Esophagus mucosa (tissue), 1 donor: ENCODE measurements at places on chromosomes 1 and 21. TPM values are rescaled to one million over a fixed set of nuclear protein-coding genes. Genes with fewer than 3 reads are reported as not detected.

DNA sequence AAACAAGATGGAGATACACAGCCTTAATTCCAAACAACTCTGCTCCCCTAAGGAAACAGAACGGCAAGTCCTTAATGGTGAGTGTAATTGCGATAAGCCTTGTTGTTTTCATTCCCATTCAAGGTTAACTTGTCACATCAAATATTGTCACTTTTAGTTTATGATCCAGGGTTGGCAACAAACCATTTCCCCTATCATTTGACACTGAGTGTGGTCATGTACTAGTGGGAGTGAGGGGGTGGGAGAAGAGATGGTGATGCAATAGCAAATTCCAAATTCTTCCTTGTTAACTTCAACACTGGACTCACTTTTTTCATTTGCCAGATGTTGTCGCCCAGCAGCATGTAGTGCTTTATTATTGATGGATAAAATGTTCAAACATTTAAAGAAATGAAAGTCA, 140.4 kb downstream of the ZNF326 start:
- no peak for ATAC-seq

- no peak for ATAC-seq
Observed at GRCh38 chr1:115710859-115711624, 57.5 kb downstream of the CASQ2 start.

Gene PRKCZ
- total RNA-seq: 21.3 TPM

DNA sequence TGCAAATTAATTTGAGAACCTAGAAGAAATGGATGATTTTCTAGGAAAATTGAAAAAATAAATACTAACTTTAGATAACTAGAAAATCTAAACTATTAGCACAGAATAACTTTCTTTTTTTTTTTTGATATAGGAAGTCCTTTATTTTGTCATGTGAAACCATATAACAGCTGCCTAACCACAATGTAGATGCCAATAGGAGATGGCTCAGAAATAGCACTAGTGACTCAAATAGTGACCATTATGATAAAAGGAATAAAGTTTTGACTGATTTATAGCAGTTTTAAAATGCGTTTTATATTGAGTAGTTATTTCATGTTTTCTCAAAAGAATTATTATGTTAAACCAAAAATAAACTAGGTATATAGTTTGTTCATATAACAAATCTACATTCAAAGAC, 158.0 kb upstream of the CACYBP start:
- no peak for ATAC-seq

DNA sequence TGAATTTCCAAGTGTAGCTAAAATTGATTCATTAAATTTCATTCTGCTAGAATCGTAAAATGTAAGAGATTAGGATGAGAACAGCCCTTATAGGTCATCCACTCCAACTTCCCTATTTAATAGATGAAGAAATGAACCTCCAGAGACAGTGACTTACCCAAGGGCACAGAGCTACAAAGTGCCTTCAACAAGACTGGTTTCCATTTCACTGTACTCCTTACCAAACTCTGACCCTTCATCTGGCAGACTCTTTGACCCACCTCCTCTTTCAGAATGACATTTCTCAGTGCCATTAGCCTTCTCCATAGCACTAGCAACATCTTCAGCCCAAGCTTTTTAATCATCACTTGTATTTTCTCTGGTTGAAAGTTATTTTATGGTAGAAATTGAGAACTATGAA, 161.3 kb downstream of the NEK7 start:
- no peak for ATAC-seq

- ATAC-seq: no peak
Observed at GRCh38 chr1:45490121-45490625, 790 bp downstream of the TESK2 start.

- no peak for ATAC-seq
Observed at GRCh38 chr1:66343569-66344325, 190.2 kb upstream of the SGIP1 start.
